Lower leg skin (tissue), 4 donors: ENCODE measurements at places on chromosomes 3 and 15. TPM values are rescaled to one million over a fixed set of nuclear protein-coding genes. Genes with fewer than 3 reads are reported as not detected.

The SKOR1 gene
- not detected for total RNA-seq

The TM6SF1 gene
- 2.0 TPM for total RNA-seq

DNA sequence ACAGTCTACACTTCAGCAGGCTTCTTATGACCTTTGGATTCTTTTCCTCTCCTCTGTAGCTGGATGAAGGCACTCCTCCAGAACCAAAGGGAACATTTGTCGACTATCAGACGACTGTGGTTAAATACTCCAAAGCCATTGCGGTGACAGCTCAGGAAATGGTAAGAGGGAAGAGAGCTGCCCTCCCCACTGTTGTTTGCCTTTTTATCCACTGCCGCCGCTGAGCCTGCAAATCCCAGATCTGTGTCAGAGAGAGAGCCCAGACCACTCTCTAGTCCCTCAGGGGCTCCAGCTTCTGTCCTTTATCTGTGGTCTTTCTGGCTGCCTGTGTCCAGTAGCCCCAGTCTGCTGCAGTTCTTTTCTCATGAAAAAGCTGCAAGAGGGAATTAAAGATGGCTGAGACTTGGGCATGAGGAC lies 261.5 kb upstream of the TPM1 start:
- no peak for DNase-seq

DNA sequence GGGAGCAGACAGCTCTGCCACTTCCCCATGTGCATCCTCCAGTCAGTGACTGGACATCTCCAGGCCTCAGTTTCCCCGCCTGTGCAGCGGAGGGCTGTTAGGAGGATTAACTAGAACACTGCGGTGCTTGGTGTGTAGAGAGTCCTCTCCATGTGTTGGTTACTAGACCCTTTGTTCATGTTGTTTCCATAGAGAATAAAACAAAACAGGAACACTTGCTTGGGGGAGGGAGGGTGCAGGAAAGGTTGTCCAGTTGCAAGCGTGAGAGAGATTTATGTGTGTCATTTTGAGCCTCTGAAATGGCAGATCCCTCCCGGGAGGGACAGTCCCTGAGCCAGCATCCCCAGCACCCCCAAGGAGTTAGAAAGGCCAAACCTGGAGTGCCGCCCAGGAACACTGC lies 184.0 kb upstream of the LYSMD4 start:
- DNase-seq, result no peak

DNA sequence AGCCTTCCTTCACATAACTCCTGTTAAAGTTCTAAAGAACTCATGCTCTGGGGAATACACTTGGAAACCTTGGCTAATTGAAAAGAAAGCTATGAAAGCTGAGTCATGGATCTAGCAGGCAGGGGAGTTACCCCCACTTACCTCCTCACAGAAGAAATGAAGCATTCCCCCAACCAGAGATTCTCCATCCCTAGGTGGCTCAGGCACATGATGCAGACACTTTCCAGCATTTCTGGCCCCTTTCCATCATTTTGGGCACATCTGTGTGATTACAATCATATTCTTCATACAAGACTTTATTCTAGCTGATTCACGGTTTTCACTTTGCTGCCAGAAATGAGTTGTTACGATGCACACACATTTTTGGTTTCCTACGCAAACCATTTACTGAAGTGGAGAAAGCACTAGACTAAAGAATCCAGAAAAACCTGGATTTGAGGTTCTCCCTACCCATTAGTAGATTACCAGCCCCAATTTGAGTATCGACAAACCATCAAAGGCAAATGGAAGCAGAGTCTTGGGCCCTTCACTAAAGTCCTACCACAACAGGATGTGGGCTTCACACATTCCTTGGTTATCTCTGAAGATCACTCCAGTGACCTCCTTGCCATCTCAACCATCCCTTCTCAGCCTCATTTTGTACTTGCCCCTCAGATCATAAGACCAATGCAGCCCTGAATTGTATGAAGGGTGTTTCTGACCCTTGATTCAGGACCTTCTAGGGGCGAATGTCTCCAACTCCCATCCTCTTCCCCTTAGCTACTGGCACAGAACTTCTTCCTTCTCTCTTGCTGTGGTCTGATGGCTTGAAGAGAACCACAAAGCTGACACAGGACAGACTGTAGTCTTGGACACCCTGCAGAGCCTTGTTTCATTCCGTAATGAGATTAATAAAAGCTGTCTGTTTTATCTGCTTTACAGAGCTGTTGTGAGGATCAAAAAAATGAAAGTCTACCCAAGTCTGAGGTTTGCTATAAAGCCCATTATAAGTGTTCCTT lies 42.5 kb upstream of the SNRK start:
- DNase-seq, result no peak

DNA sequence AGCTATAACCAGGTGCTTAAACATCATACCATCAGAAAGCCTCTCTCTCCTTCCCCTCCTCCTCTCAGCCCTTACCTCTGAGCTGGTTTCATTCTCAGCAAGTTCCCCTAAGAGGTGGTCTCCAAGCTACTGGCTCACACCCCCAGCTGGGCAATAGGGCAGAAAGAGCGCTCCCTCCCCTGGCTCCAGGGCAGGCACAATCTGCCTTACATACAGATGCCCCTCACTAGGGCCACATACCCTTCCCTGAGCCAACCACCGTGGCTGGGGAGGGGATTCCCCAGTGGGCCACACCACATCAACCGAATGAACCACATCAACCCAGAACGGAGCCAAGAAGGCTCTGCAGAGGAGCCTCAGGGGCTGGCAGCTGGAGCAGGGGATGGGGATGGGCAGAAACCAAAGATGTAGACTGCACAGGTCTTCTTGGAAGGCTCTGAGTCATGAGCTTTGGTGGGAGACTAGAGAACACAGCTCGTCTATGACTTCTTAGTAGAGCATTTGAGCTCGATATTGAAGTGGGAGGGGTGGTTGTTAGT lies 4.6 kb upstream of the FBLN2 start:
- no peak for DNase-seq

- DNase-seq, result no peak
Observed at GRCh38 chr15:55902981-55903380, 90.4 kb downstream of the NEDD4 start.

- no peak for DNase-seq
Observed at GRCh38 chr3:112857526-112857925, 10.9 kb upstream of the CD200R1L start.
